ENCODE measurements at places on chromosomes 6 and 20. TPM values are rescaled to one million over a fixed set of nuclear protein-coding genes. Genes with fewer than 3 reads are reported as not detected.

DNA sequence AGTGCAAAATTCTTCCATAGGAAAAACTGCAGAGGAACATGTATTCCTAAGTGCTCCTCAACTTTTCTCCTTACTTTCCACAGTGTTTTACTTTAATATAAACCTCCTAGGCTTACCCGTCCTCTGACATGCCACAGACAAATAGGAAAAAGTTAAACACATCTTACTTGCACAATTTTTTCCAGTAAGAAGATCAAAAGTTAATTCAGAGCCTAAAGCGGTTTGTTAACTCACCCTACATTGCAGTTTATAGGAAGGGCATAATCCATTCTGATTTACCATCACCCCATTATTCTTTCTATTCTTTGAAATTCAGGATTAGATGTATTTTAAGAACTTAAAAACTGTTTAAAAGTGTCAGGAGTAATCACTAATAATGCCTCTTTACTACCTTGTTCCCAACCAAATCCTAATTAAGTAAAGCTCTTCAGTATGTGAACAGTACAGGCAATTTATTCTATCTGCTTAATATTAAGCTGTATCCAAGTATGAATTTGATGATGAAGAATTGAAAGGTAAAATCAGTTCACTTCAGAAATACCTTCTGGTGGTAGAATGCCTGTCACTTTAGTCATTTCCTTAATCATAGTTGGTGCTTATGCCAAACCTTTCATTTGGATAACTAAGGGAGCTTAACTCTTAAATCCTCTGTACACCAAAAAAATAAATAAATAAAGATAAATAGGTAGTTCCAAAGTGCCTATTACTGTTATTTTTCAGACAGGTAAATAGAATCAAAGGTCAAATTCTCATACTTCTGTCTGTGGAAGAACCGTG is 292.0 kb downstream of the ALDH8A1 start:
- DNase-seq: no peak

GRCh38 chr20:48625136-48625900 is 202.5 kb downstream of the PREX1 start:
- DNase-seq: no peak

GRCh38 chr6:160882006-160882405 is 109.6 kb upstream of the MAP3K4 start:
- no peak for DNase-seq

DNA sequence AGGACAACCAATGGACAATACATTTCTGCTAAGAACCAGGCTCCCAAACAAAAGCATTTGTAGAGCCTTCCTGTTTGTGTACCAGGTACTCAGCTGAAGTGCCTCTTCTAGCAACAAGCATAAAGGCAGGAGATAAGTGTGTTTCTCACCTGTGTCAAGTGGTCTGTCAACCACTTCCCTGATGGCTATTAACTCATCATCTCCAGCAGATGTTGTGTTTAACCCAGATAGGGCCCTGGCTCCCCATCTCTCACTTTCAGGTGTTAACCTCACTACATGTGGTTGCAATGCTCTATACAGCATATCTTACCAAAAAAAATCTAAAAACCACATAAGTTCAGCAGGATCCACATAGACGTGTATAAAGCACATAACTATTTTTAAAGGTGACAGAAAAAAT is 9.6 kb upstream of the IL17A start:
- no peak for DNase-seq

- DNase-seq: no peak
Observed at GRCh38 chr20:63525971-63526370, 5.4 kb downstream of the PPDPF start.

The DEFB119 gene
- not detected for total RNA-seq

DNA sequence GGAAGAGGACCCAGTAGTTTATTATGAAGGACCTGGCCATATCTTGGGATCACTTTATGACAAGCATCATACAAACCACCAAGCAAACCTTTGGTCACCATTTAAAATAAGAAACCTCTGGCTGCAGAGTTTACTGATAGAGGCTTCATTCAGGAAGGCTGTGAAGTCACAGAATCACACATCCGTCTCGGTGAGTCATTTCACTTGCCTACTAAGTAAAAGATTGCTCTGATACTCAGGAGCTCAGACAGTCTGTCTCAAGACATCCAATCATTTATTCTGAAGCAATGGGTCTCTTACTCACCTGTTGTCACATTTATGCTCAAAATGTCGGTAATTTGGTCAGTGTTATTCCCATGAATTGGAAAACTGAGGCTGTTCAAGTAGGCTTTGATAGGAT is 33.7 kb downstream of the ADGRF5 start:
- no peak for DNase-seq

DNA sequence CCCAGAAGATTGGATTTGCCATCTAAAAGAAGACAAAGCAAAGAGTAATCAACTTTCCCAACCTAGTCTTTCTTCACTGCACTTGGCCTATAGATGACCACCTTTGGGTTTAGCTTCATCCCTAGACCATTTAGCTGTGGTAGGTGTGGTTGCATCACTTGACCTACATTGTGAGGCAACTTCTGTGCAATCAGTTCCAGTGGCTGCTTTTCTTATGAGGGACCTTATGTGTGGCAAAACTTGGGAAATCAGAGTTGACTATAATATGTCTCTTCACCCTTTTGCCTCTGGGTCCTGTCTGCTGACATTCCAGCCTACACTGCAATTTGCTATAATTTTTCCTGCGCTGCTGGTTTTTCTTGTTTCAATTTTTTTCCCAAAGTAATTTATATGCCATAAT is 55.2 kb downstream of the PRDM13 start:
- DNase-seq: no peak

- no peak for DNase-seq
Observed at GRCh38 chr6:142543606-142544005, 241.8 kb downstream of the ADGRG6 start.

- DNase-seq: no peak
Observed at GRCh38 chr6:69816026-69816425, 19.2 kb upstream of the LMBRD1 start.

- DNase-seq: no peak
Observed at GRCh38 chr20:36392989-36393388, 86.8 kb downstream of the DLGAP4 start.

DNA sequence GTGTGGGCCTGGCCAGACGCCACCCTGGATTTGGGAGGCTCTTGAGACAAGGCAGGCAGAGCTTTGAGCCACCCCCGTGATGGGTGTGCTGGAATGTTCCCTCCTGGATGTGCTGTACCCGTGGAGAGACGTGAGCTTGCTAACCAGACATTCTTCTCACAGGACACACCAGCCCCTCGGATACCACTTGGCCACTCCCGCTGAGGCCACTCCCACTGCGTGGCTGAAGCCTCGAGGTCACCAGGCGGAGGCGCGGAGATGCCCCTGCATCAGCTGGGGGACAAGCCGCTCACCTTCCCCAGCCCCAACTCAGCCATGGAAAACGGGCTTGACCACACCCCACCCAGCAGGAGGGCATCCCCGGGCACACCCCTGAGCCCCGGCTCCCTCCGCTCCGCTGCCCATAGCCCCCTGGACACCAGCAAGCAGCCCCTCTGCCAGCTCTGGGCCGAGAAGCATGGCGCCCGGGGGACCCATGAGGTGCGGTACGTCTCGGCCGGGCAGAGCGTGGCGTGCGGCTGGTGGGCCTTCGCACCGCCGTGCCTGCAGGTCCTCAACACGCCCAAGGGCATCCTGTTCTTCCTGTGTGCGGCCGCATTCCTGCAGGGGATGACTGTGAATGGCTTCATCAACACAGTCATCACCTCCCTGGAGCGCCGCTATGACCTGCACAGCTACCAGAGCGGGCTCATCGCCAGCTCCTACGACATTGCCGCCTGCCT is 14.1 kb downstream of the SLCO4A1 start:
- no peak for DNase-seq
